T-helper 2 cell treated with Interferon-gamma antibody and Interleukin-4, amounts not matched to agents 5 μg/mL and 100 μg/mL, for 36 hours (primary cell): ENCODE measurements at places on chromosomes 2 and 18.

DNA sequence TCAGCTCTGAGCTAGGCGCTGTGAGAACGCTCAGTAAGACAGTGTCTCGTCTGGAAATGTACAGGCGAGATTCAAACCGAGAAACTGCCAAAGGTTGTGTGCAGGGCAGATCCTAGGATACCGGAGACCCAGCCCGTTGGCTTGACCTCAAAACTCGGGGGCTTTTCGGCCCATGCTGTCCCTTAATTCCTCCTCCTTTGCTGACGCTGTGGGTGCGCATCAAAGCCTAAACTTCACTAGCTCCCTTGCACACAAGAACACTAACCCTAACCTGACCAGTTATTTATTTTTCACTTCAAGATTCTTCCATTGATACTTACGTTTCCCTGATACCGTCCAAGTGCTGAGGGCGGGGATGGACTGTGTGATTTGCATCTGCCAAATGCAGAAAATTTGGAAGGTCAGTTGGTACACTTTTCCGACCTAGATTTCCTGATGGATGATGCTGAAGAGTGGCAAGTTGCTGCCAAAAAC is 1.0 kb upstream of the AAK1 start:
- DNase-seq: no peak

DNA sequence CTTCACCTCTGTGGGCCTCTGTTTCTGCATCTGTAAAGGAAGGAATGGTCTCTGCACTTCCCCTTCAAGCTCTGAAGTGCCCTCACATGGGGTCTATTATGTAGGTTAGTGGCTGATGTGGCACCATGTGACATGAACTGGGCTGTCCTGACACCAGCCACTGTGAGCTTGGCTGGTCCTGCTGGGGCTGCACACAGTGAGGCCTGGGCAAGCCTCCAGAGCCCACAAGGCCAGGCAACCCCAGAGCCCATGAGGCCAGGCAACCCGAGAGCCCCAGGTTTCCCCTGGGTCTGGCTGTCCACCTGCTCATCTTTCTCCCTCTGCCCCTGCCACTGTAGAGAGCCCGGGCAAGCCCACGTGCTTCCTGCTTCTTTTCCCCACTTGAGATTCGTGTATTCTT is 150.1 kb upstream of the SMAD2 start:
- DNase-seq: no peak

DNA sequence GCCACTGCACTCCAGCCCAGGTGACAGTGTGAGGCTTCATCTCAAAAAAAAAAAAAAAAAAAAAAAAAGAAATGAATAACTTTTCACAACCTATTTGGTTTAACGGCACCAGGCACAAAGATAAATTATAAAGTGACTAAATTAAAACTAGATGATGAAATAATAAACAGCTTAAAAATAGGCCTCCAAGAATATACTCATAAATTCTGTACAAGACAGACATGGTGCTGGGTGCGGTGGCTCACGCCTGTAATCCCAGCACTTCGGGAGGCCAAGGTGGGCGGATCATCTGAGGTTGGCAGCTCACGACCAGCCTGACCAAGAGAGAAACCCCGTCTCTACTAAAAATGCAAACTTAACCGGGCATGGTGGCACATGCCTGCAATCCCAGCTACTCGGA is 19.7 kb downstream of the USP34 start:
- no peak for DNase-seq

GRCh38 chr2:19623488-19623887 is 265.1 kb upstream of the OSR1 start:
- no peak for DNase-seq

- DNase-seq: no peak
These were observed 282.9 kb upstream of the REV1 start for GRCh38 chr2:99772591-99773331.

DNA sequence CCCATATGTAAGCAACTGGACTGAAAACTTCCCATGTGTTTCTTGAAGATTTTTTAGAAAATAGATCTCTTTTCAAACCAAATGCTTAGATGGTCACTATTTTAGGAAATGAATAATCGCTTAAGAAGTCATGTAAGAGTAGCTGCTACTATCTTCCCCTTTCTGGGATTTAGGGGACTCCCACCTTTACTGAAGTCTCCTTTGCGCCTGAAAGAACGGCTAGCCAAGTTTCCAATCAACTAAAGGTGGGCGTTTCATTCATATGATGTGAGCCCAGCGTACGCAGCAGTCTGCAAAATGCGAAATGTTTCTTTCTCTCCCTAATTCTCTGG is 1.1 kb downstream of the DIPK1C start:
- DNase-seq: no peak

DNA sequence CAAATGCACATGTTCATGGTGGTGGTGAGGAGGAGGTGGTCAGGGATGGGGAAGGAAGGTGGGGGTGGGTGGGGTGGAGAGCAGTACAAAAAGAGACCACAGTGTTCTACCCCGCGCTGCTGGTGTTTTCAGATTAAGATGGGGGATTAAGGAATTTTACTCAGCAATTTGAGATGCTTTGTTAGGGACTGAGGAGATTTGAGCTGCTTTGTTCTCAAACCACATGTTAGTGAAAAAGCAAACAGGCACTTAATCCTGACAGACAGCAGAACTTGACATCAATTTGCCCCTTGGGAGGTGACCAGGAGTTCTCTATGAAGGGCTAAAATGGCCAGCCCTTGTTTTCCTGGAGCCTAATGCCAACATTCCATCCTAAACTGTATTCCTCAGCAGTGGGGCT is 244.5 kb downstream of the MEIS1 start:
- no peak for DNase-seq

GRCh38 chr2:146734042-146734820 is 1110.6 kb upstream of the ACVR2A start:
- DNase-seq: no peak

GRCh38 chr18:55038162-55038561 is 78.9 kb upstream of the CCDC68 start:
- no peak for DNase-seq

GRCh38 chr2:231672617-231673347 is 35.5 kb upstream of the PTMA start:
- DNase-seq: no peak

DNA sequence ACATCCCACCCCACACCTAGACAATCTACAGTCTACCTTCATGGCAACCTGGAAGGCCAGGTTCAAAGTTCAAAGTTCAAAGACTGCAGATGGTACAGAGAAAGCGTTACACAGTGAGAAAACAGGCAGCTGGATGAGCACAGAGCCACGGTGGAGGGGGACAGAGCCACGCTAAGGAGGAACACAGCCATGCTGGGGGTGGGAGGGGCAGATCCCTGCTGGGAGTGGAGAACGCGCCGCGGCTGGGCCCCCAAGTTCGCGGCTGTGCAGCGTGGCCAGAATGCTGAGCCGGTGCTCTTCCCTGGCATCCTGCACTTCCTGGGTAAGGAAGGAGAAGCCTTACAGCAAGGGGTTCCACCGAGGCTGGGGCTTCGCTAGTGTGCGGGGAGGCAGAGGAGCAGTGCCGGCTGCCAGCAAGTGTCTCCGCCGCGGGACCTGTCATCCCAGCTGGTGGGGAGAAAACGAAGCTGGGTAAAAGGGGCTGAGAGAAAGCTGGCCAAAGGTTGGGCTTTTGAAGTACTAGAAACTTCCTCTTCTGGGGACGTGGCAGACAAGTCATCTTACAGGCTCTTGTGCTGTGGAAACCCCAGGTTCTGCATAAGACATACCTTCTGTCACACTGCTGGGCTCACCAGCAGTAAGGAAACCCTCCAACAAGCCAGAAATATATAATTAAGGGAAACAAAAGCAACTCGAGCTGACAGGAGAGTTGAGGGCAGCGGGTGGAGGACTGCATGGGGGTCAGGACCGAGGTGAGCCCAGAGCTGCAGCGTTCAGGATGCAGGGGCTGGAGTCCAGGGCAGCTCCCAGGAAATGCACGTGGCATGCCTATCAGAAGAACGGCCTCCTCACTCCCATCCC is 115.5 kb downstream of the HDAC4 start:
- peak; percentile 35 for DNase-seq

GRCh38 chr2:67600222-67600871 is 203.2 kb downstream of the ETAA1 start:
- no peak for DNase-seq

DNA sequence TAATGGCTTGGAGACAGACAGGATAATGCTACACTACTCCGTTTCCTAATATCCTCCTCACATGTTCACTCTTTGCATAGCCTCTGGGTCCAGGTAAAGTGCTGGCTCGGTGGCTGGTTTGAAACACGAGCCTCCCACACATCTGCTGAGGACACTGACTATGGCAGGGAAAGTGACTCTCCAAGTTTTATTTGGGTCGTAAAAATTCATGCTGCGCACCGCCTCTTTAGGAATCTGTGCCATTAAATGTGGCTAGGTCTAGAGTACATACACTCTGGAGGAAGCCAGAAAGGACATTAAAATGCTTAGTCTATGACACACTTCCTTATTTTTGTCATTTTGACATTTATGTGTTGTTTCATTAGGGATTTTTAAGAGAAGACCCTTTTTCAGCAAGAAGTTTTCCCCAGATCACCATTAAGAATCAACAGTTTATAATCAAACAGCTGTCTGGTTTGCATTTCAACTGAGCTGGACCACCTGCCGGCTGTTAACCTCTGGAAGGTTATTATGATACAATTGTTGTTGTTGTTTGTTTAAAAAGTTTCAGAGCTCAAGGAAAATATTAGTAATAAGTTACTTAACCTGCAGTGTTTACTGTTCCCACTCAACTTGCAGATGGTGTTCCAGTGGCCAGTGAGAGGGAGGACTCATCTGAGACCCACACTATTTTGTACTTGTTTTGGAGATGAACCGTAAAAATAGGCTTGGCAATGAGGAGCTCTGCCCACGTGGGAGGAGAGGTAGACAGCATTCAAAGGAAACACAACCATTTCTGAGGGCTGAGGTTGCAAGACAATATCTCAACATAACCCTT is 443.3 kb upstream of the MEIS1 start:
- DNase-seq: no peak

- DNase-seq: no peak
These were observed 25.6 kb upstream of the WIPF1 start for GRCh38 chr2:174623106-174623637.

DNA sequence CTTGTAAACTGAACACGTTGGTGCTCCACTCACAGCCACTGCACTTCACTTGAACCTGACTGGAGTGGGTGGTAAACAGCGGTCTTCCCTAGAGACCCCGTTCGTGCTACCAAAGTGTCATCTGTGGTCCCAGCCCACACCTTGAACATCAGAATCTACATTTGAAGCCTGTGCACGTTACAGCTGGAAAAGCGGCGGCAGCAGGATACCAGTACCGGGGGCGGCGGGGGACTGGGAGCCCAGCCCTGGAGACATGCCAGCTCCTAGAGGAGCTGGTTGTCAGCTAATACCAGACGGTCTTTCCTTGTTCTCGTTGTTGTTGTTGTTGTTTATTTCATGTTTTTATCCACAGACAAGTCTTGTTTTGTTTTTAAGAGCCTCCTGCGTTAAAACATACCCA is 156.7 kb downstream of the WDSUB1 start:
- no peak for DNase-seq

- DNase-seq: peak; percentile 15
These were observed 1.1 kb upstream of the KCTD1 start for GRCh38 chr18:26549263-26550094.

DNA sequence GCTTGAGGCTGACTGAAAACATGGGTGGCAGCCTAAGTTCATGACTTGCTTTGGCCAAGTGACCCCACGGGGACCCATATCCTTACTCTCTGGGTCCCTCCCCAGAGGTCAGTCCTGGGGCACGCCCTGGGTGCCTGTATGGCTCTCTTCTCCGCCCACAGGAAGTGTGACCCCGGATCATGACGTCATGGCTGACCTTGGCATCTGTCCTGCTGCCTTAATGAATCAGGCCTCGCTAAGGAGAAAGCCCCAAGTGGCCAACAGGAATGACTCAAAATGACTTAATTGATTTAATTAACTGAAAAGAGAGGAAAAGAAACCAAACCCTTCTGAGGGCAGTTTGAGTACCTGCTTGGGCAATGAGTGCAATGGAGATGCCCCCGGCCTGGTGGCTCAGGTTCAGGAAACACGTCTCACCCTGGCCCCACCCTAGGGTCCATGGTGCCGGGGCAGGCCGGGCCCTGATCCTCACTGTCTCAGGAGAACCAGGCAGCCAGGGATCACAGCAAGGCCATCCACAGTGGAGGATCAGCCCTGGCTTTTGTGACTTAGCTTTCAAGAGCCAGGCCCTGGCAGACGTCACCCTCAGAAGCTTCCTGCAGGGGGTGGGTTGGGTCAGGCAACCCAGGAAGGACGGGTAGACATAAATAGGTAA is 112.0 kb downstream of the CYP26B1 start:
- no peak for DNase-seq

GRCh38 chr18:7011142-7011541 is 106.5 kb downstream of the LAMA1 start:
- DNase-seq: no peak

GRCh38 chr2:240463866-240464481 is 28.5 kb downstream of the GPC1 start:
- no peak for DNase-seq

- DNase-seq: no peak
These were observed 14.1 kb downstream of the ACKR3 start for GRCh38 chr2:236583621-236584203.

DNA sequence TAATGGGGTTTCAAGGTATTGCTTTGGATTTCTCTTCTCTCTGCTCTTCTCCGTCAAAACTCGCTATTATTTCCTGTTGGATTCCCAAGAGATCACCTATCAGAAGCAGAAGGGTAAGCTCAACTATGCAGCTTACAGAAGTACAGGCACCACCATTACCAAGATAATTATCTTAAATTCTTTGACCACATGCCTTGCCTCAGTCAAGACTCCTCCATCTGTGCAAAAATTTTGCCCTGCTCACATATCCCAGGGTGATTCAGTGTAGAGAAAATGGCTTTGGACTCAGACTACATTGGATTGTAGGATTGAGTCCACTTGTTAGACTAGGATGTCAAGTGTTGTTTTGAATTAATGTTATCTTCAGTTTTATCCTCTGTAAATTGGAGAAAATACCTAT is 698.7 kb downstream of the TDRD15 start:
- no peak for DNase-seq

DNA sequence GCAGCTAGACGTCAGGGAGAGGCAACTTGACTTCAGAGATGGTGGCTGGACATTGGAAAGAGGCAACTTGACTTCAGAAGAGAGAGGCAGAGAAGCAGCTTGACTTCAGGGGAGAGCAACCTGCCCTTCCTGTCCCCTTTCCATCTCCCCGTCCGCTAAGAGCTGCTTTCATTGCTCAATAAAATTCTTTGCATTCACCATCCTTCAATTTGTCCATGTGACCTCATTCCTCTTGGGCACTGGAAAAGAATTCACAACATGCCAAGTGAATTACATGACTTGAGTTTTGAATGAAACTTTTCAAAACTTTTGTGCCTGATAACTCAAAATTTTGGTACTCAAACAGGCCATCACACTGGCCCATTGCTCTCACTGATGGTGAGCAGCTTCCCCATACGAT is 158.9 kb downstream of the DPP4 start:
- DNase-seq: no peak
